ENCODE measurements at places on chromosomes 12 and 14.

GRCh38 chr12:120721866-120722265 is 3.8 kb upstream of the ACADS start:
- no peak for DNase-seq

GRCh38 chr12:6084969-6085450 is 39.5 kb downstream of the VWF start:
- no peak for DNase-seq

DNA sequence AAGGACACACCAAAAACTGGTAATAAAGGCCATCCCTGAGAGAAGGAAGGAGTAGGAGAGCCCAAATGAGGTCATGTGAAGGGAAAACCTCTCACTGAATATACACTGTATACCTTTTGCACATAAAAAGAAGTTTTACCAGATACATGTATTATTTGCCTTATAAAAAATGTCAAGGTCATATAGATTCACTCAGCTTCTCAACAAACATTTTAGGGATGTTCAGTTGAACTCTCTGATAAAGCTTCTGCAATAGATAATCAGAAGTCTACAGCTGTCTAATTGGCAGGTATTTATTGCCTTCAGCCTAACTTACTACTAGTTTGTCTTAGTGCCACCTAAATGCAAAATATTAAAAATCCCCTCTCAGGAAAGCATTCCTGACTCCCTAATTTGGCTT is 8.7 kb downstream of the SLC11A2 start:
- no peak for DNase-seq

GRCh38 chr12:15854916-15855315 is 27.3 kb upstream of the STRAP start:
- DNase-seq = no peak

- DNase-seq = no peak
These were observed 1108.5 kb downstream of the SLC16A7 start for GRCh38 chr12:60704171-60704914.

Measured in stimulated activated naive CD4-positive, alpha-beta T cell treated with Interleukin-2 at 50 U/mL for 16 hours (primary cell).